ENCODE measurements at places on chromosomes 6 and 20.

DNA sequence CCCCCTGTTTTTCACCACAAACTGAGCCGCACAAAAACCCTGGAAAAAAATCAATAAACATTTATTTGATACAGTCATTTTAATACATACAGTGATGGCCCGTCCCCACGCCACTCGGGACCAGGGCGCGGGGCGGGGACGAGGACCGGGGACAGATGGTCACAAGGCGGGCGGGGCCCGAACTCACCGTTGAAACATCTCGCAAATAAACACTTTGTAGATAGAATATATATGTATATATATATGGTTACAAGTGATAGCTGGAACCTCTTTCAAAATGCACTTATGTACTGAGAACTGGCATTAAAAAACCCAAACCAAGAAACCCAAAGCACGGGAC, 418 bp upstream of the UCKL1 start:
- no peak for DNase-seq

- no peak for DNase-seq
These were observed 136.5 kb downstream of the DOK5 start for GRCh38 chr20:54611708-54612412.

DNA sequence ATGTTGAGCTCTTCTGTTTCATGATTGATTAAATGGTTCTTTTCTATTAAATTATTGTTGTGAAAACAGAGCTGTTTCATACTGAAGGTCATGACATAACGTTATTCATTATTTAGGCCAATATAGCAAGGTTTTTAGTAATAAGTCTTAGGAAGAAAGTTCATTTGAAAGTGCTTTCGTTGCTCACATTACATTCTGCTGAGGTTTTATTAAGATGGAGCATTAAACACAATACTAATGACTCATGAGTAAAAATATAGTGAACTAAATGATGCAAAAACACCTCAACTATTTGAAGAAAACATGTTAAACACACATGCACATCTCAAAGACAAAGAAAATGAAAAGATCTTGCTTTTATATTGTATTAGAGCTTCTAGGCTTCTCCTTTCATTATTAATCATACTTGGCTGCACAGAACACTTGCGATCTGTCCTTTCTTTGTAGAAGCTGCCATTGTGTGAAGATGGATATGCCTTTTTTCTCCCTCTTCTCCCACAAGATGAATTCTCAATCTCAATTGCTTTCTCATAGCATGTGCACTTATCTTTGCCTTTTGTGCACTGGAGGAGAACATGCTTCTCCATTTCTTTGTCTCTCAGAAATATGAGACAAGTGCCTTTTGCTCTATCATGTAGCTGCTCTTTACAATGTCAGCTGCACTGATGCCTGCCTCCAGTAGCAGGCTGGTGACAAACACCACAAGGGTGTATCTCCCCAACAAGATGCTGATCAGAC, 312.4 kb downstream of the PHF3 start:
- DNase-seq, result no peak

DNA sequence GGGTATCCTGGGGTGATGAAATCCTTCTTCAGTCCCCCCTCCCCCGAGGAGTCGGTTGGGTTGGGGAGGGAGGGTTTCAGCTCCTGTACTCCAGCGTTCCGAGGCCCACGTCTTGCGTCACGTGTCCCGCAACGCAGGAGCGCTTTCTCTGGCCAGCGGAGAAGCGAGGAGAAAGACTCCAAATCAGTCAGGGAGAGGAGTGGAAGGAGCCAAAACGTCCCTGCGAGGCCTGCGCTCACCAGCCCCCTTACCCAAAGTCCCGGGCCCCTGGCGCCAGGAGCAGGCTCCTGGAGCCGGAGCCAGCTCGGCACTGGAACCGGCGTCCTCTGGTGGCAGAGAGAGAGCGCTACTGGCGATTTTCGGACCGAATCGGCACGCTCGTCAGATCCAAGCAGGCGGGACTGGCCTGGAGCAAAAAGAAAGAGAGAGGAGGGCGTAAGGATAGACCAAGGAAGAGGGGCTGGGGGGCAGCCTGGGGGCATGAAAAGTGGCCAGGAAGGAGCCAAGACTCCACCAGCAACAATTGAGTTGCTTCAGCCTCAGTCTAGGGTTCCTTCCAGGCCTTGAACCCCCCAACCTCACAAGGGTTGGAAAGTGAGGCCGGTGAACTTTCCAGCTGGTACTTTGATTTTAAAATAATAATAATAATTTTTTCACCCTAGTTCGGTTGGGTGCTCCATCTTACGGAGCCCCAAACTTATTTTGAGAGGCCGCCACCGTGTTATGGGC, at the start of gene GNAS:
Gene GNAS, plus strand, starts transcription at position 174 of the 729 bp plus-strand sequence.
- no peak for DNase-seq

DNA sequence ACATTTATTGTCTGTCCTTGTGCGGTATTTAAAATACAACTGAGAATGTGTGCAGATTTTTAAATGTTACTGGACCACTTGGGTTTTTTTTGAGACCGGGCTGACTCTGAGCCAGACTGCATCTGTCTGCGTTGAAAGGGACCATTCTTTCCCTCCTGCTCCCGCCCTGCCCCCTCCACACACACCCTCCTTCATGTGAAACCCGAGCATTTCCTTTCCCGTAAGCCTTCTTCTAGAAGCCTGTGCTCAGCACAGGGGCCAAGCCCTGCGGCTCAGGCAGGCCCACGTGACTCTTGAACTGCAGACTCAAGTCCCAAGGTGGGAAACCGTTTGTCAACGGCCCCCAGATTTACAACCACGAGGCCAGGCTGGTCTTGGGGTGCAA, 82.7 kb upstream of the FOXC1 start:
- no peak for DNase-seq

GRCh38 chr20:957544-957943, 41.4 kb upstream of the ANGPT4 start:
- DNase-seq, result no peak

- DNase-seq, result no peak
These were observed 49.9 kb downstream of the PXDC1 start for GRCh38 chr6:3701631-3702030.

DNA sequence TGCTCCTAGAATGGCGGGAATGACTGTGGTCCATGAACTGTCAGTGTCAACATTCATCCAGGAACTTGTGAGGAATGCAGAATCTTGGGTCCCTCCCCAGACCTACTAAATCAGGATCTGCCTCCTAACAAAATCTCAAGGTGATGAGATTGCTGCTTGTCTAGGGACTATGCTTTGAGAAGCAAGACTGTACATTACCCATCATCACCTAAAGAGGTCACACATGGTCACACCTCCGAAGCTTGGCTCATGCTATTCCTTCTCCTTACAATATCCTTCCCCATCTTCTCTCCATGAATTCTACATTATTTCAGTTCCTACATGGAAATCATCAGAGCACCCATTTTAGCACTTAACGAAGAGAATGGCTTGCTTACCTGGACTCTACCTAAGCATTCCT, 102.3 kb upstream of the JARID2 start:
- no peak for DNase-seq

GRCh38 chr6:54879188-54879985, 32.8 kb downstream of the FAM83B start:
- no peak for DNase-seq

- no peak for DNase-seq
These were observed 16.9 kb downstream of the NDRG3 start for GRCh38 chr20:36728986-36729385.

DNA sequence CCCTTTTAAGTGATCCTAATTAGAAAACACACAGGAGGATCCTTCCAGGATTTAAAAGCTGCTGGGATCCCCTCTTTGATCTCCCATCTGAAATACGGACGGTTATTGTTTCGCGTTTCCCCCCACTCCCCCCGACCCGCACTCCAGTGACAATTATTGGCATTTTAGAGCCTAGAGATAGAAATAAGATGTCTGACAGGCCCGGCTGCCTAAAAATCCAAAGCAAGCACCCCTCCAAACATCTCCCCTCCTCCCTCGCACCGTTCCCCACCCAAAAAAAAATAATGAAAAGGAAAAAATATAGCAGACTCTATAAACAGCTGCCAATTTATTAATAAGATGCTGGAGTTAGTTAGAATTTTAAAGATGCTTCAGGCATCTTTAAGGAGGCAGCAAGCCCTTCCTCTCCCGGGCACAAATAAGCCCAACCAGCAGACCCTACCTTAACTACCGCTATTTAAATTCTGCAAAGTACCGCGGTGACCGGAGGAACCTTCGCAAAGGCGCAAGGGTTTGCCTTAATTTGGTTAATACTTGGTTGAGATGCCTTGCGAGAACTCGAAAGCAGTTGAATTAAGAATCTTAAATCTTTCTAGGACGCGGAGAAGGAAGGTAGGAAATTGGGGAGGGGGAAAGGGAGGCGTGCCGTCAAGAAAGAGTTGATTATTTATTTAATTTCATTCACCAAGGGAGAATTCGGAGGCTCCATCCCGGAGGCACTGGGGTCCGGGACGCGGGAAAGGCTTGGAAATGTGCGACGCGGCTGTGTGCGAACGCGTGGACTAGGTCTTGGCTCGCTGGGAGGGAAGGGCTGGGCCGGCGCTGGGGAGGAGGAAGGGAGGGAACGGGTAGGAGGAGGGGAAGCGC, 1.5 kb upstream of the ISM1 start:
- no peak for DNase-seq

GRCh38 chr20:50772420-50773185, 22.3 kb upstream of the BCAS4 start:
- DNase-seq, result no peak

- DNase-seq, result no peak
These were observed 36.2 kb downstream of the BTBD9 start for GRCh38 chr6:38603496-38603895.

GRCh38 chr20:4613184-4613583, 108.5 kb upstream of the PRND start:
- no peak for DNase-seq

GRCh38 chr6:17892097-17892686, 95.2 kb downstream of the KIF13A start:
- no peak for DNase-seq

DNA sequence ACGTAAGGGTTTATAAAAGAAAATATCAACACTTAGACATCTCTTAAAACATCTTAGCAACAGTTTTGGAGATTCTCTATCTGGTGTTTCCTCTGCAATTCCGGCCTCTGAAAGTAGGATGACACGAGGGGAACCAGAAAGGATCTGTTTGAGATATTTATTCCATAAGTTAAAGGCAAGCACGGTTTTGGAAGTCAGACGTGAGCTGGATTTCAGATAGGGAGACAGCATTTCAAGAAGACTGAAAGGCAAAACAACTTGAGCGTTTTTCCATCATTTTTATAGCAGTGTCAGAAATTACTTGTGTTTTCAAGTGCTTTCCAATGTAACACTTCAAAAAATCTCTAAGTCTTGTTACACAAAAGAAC, 52.9 kb upstream of the BTN3A2 start:
- no peak for DNase-seq

GRCh38 chr20:5127859-5128424, 1.1 kb downstream of the CDS2 start:
- no peak for DNase-seq

- DNase-seq, result no peak
These were observed 1.3 kb upstream of the RUNX2 start for GRCh38 chr6:45326698-45327417.

DNA sequence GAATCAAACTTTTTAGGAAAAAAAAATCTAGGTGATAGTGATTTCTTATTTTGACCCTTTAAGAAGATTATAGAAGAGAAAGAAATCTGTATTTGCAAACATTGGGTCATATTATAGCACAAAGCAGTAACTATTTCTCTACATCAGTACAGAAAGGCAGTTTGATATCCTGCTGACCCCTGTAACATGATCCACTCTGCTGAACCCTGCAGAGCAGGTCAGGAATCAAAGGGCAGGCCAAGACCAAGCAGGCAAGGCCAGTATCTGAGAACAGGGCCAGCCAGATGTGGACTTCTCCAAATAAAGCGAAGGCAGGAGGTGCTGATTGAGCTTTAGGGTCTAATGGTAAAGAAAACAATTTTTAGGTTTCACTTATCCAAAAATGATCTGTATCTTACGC, 239.4 kb downstream of the PTPRK start:
- no peak for DNase-seq

Data from naive thymus-derived CD8-positive, alpha-beta T cell (primary cell).